Fibroblast of lung (primary cell): ENCODE measurements at places on chromosomes 16 and 17.

DNA sequence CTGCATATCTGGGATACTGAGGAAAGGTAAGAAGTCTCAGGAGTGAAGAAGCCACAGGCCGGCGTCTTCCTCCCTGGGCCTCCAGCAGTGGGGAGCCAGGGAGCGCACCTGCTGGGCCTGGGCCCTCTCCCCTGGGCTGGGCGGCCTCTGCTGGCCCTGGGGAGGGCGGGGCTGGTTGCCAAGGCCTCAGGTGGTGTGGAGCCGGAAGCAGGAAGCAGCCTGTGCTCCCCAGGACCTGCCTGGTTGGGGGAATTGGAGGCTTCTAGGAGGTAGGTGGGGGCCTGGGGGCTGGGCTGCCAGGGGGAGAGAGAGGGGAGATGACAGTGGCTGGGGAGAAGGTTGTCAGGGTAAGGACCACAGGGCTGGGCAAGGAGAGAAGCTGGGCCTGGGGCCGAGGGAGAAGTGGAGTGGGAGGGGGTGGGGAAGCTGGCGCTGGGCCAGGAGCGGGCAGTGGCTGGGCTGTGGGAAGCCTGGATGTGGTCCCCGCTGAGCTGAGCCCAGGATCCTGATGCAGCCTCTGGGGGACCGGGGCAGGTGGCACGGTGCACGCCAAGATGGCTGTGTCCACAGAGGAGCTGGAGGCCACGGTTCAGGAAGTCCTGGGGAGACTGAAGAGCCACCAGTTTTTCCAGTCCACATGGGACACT, at the start of gene SMIM22:
SMIM22 (plus strand) TSS at position 189 of the 647 bp plus-strand sequence; CDS start at position 555, 366 bp downstream.
- DNase-seq: no peak

DNA sequence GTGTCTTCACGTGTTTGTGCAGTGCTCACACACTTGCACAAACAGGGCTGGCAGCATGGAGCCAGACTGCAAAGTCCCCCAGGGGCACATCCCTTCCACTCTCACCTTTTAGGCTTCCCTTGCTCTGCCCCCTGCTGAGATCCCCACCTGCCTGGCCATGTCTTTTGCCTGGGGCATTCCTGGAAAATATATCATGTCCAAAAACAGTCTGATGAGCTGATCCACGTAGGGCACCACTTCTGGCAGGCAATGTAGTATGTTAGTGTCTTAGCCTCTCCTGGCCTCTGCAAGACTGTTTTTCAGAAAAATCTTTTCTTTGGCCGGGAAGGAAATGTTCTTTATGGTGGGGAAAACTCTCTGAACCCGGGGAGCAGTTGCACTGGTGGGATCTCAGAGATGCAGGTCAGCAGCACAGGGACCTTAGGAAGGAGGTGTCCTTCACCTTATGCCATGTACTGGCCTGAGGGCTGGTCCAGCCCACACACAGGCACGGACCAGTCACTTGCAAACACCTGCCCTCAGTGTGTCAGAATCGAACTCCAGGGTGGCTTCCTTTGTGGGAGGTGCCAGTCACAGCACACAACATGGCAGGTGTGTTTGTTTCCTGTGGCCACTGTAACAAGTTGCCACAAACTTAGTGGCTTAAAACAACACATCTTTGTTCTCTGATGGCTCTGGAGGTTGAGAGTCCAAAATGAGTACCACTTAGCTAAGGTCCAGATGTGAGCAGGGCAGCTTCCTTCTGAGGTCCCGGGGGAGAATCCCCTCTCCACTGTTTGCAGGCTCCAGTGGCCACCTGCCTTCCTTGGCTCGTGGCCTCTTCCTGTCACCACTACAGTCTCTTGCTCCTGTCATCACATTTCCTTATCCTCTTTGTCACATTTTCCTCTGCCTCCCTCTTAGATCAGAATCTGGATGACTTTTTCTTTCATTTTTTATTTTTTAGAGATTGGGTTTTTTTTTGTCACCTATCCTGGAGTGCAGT, 46.6 kb downstream of the MPRIP start:
- DNase-seq: no peak

- DNase-seq: no peak
Observed at GRCh38 chr16:1908983-1909382, 9.2 kb downstream of the HS3ST6 start.

GRCh38 chr17:40402668-40403067, 15.0 kb downstream of the TOP2A start:
- no peak for DNase-seq

DNA sequence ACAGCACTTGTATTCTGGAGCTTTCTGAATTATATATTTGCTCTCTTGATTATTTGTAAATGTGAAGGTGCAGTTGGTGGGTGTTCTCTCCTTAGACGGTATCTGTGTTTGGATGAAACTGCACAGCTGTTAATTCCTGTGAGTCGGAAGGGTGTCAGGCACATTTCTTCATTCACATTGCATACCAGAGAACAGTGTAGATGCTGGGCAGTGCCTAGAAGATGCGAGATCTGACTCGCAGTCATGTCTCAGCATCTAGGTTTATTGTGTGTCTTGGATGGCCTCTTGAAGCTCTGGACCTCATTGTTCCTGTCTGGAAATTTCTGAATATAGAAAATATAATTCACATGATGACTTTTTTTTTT, 61.2 kb downstream of the CLEC16A start:
- peak; percentile 63 for DNase-seq

GRCh38 chr17:7355053-7355452, at the start of gene TMEM95:
Gene TMEM95, plus strand, starts transcription at chr17:7355156. Its CDS starts 49 bp downstream, at chr17:7355205.
- DNase-seq: peak; percentile 18

GRCh38 chr17:74917430-74917829, 5.6 kb downstream of the USH1G start:
- no peak for DNase-seq

- DNase-seq: no peak
Observed at GRCh38 chr17:79532107-79532790, 78.6 kb downstream of the RBFOX3 start.

DNA sequence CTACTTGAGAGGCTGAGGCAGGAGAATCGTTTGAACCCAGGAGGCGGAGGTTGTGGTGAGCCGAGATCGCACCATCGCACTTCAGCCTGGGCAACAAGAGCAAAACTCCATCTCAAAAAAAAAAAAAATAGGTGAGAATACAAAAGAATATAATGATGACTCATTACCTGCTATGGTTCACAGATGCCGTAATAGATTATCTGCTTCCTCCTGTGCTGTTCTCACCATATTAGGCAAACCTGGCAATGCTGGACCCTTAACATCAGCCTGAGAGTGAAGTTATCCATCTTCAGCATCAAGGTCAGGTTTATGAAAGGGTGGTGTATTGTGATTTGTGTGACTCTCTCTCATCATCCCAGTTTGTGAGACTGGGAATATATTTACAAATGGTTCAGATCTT, 271.3 kb upstream of the CPHXL start:
- no peak for DNase-seq

GRCh38 chr16:2663553-2664546, 18.5 kb upstream of the KCTD5 start:
- DNase-seq: peak; percentile 48

DNA sequence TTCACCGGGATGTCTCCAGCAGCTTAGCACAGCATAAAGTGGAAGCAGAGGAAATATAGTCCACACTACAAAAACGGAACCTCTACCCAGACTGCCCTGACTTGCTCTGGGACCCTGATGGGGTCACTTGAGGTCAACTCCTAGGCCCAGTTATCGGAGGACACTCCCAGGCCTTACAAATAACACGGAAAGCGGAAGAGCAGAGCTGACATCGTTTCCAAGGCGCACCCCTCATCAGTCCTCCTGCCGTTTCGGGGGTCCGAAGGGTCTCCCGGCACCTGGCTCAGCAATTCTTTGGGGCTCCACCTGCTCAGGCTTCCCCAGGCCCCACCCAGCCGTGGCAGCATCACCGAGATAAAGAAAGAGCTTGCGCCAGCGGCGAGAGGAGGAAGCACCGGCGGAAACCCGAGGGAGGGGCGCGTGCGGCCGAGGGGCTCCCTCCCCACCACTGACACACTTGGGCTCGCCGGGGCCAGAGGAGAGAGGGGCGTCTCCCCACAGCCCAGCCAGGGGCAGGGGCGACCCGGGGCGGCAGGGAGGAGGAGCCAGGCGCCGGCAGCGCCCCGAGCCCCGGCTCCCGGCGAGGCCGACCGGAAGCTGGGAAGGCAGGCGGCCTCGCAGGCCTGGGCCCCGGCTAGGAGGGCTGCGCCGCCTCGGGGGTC, 727 bp downstream of the CORO7 start:
- no peak for DNase-seq

GRCh38 chr16:86365513-86366273, 144.6 kb upstream of the FOXF1 start:
- no peak for DNase-seq

DNA sequence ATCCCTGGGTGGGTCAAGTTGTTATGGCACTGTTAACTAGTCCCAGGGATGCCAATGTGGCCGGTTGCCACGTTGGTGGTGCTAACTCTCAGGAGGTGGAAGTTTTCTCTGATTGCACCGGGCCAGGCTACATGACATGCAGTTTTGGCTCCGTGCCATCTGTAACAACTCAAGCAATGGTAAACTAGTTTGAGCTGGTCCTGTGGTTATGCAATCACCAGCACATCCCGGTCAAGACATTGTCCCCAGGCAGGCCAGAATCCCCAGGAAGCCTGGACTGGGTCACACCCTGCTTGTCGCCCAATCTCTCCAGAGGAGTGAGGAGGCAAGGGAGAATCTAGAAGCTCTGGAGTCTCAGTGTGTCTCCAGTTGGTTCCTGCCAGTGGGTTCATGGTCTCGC, 10.1 kb upstream of the CCL17 start:
- peak; percentile 15 for DNase-seq

DNA sequence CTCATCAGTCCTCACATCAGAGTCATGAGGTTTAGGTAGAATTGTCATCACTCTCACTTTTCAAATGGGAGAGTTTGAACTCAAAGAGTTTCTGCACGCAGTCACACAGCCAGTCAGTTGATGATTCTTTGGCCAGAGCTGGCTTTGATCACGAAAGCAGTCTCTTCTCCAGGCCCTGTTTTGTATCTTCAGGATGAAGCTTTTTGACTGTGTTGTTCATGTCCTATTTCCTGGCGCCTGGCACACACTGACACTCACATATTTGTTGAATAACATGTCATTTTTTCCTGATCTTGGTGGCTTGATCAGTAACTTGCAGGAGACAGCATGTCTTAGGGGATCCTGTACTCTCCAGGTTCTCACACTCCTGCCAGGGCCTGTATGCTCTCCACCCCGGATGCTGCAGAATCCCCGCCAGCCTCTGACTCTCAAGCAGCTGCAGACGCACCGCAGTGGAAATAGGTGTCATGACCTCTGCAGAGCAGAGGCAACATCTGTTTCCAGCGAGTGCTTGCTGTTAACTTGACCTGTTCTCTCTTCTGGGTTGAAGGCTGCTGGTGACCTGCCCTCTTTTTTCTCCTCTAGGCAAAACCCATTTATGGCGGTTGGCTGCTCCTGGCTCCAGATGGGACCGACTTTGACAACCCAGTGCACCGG, 33.0 kb downstream of the MPRIP start:
- peak; percentile 63 for DNase-seq

DNA sequence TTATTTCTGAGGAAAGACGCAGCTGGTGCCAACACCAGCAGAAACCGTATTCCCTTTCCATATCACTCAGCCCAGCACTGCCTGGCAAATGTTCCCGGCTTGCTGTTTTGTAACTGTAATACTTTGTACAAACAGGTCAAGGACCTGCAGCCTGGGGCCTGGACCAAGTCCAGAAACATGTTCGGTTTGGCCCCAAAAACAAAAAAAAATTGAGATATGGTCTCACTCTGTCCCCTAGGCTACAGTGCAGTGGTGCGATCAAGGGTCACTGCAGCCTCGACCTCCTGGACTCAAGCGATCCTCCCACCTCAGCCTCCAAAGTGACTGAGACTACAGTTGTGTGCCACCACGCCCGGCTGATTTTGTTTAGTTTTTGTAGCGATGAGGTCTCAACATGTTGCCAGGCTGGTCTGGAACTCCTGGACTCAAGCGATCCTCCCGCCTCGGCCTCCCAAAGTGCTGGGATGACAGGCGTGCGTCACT, 1.2 kb downstream of the HAGH start:
- DNase-seq: no peak

GRCh38 chr16:522320-523096, 5.0 kb upstream of the CAPN15 start:
- no peak for DNase-seq

- no peak for DNase-seq
Observed at GRCh38 chr17:65794572-65794971, 233.1 kb upstream of the AXIN2 start.

DNA sequence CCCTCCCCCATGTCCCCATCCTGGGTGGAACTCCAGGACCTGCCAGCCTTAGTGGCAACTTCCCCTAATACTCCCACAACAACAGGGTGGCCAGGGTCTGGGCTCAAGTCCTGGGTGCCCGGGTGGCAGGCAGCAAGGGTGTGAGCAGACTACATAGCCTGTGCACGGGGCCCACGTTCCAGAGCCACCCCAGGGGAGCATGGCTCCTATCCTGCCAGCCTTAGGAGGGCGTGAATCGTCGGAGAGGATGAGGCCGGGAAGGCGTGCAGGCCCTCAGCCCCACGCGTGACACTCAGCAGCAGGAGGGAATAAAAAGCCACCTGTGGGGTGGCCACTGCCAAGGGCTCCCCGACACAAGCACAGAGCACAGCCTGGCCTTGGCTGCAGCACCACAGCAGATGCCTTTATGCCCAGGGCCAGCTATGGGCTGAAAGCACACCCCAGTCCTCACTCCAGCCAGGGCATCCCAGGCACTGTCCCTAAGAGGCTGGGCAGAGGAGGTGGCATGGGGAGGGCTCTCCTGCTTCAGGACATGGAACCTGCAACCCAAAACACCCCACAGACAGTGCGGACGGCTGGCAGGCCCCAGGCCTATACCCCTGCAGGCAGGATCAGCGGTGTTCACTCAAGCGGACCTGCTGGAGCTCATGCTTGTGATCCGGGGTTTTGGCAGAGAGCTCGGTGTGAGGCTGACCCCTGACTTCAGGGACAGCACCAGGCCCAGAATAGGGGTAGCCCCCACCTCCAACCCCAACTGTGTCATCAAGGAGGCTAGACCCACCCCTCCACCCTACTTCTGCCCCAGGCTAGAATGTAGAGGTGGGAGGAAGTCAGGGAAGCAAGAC, 2.7 kb downstream of the BCAR1 start:
- no peak for DNase-seq

GRCh38 chr16:89678258-89678657, 8.2 kb upstream of the CDK10 start:
- no peak for DNase-seq

- DNase-seq: no peak
Observed at GRCh38 chr17:27339836-27340550, 46.1 kb downstream of the WSB1 start.

GRCh38 chr17:44221084-44221861, 1.8 kb upstream of the UBTF start:
- DNase-seq: peak; percentile 86

- no peak for DNase-seq
Observed at GRCh38 chr16:70678898-70679670, 6.8 kb downstream of the MTSS2 start.

DNA sequence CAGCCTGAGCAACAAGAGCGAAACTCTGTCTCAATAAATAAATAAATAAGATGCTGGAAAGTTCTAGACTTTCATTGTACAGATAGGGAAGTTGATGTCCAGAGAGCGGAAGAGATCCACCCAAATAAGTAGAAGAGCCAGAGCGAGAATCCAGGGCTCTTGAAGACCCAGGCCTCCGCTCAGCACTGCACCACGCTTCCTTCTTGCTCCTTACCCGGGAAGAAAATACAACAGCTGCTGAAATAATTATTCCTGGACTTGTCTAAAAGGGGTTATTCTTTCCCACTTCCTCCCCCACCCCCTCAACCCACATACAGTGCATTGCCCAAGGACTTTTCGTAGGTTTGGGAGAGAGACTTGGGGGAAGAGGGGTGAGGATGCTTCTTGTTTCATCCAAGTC, 26.7 kb downstream of the CDK5RAP3 start:
- DNase-seq: no peak
